ENCODE measurements at places on chromosomes 2 and 18. TPM values are rescaled to one million over a fixed set of nuclear protein-coding genes. Genes with fewer than 3 reads are reported as not detected.
A peak's percentile ranks its signal among the peaks of the same experiment; 100 is the strongest.

- no peak for DNase-seq
These were observed 40.6 kb upstream of the EDAR start for GRCh38 chr2:109029490-109030201.

- no peak for DNase-seq
These were observed 195.5 kb downstream of the ANKRD30B start for GRCh38 chr18:14943486-14943885.

- peak; percentile 36 for DNase-seq
These were observed 822 bp downstream of the PSMG2 start for GRCh38 chr18:12703664-12704063.

- DNase-seq, result no peak
These were observed 154.9 kb downstream of the SATB2 start for GRCh38 chr2:199302851-199303250.

- no peak for DNase-seq
These were observed 40.3 kb downstream of the WDR43 start for GRCh38 chr2:28934769-28935168.

Gene CD8B
- total RNA-seq, result not detected

Gene SATB2
- 11.8 TPM for total RNA-seq

Gene MAP2
- total RNA-seq, result 4.9 TPM

Gene PROM2
- total RNA-seq, result 2.4 TPM
